ENCODE measurements at places on chromosomes 16 and 17. TPM values are rescaled to one million over a fixed set of nuclear protein-coding genes. Genes with fewer than 3 reads are reported as not detected.

Gene TLCD1
- 6.3 TPM for total RNA-seq

Gene TPSG1
- total RNA-seq, result 1.6 TPM

Gene ICAM2
- 14.8 TPM for total RNA-seq

GRCh38 chr17:65457183-65457582 is 104.3 kb downstream of the AXIN2 start:
- DNase-seq, result no peak

- no peak for DNase-seq
Measured at GRCh38 chr17:13594310-13594709, 7.4 kb downstream of the HS3ST3A1 start.

- no peak for DNase-seq
Measured at GRCh38 chr17:13626703-13627102, 25.0 kb upstream of the HS3ST3A1 start.
